ENCODE measurements at places on chromosomes 12 and 14. TPM values are rescaled to one million over a fixed set of nuclear protein-coding genes. Genes with fewer than 3 reads are reported as not detected.

Gene IL26
- total RNA-seq, result not detected

Gene KRT71
- total RNA-seq, result not detected

Gene TAS2R19
- not detected for total RNA-seq

Gene SBNO1
- total RNA-seq, result 17.0 TPM

Gene RDH11
- 58.3 TPM for total RNA-seq

Gene NTN4
- 50.9 TPM for total RNA-seq

Gene CELA1
- not detected for total RNA-seq

Gene C12orf42
- total RNA-seq, result 0.26 TPM

Gene RASSF9
- total RNA-seq, result 0.67 TPM

Gene KCNK10
- not detected for total RNA-seq

Gene HCAR2
- not detected for total RNA-seq

Gene SLC10A1
- total RNA-seq, result not detected

Gene NOS1
- 0.40 TPM for total RNA-seq

Gene LRRC43
- total RNA-seq, result not detected

Gene KRT73
- not detected for total RNA-seq

Gene ARG2
- total RNA-seq, result 1.6 TPM

Gene PPP1R12A
- 29.1 TPM for total RNA-seq

Gene PYM1
- total RNA-seq, result 36.7 TPM

Gene SLC35F4
- total RNA-seq, result not detected

Gene DLK1
- 0.42 TPM for total RNA-seq

Gene RNF212B
- not detected for total RNA-seq

Gene IAPP
- total RNA-seq, result not detected

Gene ANKRD13A
- total RNA-seq, result 17.0 TPM

Gene PAPOLA
- total RNA-seq, result 90.3 TPM

Gene AKAP3
- total RNA-seq, result 1.2 TPM

Gene TCL1A
- total RNA-seq, result not detected

Gene L3HYPDH
- 37.3 TPM for total RNA-seq

Gene MYO1H
- total RNA-seq, result not detected

Gene TSPAN11
- total RNA-seq, result not detected

Gene PPP1R36
- total RNA-seq, result not detected

Gene SLCO1B1
- 0.26 TPM for total RNA-seq

Gene NACA
- 2,175 TPM for total RNA-seq
